ENCODE measurements at places on chromosomes 1 and 21.

DNA sequence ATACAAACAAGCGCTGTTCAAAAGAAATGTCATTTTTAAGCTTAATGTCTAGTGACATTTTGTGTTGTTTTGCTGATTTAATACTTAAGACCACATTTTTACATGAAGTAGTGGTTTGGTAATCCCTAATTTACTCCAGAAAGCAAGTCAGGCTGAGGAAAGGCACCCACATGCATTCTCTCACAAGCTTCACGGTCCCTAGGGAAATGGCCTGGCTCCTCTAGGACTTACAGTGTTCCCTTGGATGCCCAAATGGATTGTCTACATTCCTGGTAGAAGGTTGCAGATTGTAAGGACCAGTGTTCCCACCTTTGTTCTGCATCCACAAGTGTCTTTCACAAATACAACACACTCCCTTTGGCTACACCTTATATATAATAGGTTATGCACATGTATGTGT, 9.5 kb downstream of the GPSM2 start:
- DNase-seq, result no peak

DNA sequence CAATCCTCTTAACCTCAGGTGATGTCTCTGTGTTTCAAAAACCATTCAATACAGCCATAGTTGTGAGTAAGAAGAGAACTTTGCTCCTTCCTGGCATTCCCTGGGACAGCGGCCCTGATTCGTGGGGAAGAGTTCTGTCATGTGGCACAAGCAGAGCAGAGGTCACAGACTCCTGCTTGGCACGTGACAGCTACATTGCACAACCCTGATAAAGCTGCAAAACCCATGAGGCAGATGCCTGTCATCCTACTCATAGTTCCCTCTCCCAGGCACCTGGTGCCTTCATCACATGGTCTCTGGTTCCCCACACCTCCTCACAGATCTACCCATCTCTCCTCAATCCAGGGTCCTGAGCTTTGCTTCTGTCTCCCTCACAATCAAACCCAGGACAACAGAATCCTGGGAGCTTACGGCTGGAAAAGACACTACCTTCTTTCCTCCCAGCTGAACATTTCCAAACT, 70.8 kb downstream of the PLPP3 start:
- no peak for DNase-seq

DNA sequence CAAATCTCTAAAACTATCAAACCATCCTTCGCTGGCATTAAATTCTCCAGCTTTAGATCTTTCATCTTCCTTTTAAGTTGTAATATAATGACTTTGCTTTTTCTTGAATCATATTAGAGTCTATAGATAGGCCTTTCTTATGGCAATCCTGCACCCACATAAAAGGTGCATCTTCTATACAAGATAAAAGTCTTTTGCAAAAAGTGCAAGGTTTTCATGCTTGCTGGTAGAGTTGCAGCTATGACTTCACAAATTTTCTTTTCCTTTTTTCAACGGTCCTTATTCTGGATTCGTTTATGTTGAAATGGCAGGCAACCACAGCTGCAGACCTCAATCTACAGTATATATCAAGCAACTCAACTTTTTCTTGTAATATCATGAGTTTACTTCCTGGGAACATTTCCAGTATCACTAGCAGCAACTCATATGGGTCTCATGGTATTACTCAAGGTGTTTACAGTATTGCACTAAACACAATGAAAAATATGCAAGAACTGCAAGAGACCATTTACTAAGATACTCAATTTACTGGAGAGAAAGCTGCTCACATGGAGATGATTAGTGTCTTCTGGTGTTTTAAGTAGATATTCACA, 22.1 kb downstream of the OMA1 start:
- DNase-seq, result no peak

GRCh38 chr1:74857676-74858075, 124.7 kb downstream of the TYW3 start:
- no peak for DNase-seq

DNA sequence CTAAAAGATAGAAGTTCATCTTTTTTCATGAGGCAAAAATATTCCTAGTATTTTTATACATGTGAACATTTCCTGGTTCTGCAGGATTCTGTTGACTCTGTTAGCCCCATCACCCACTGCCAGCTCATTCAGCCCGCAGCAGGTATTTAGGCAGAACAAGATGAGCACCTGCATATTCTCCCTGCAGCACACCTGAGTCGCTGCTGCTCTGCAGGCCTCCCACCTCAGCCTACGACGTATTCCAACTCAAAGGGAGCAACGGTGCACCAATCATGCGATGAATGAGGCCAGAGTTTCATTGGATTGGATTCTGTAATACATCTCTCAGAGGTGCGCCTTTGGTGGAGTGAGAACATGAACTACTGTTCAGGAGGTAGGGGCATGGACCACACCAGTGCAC, 87.6 kb downstream of the CNIH3 start:
- no peak for DNase-seq

DNA sequence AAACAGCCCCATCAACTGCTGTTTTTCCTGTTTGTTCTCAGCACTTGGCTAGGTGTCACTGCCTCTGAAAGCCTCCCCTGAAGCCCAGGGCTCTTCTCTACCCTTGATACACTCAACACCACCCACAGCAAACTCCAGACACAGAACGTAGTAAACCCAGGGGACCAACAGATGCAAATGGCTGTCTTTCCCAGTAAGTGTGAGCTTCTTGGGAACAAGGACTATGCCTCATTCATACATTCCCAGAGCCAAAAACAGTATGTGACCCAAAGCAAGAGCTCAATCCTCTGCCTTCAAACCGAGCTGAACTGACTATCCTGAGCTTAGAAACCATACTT, 4.4 kb downstream of the LBR start:
- no peak for DNase-seq

DNA sequence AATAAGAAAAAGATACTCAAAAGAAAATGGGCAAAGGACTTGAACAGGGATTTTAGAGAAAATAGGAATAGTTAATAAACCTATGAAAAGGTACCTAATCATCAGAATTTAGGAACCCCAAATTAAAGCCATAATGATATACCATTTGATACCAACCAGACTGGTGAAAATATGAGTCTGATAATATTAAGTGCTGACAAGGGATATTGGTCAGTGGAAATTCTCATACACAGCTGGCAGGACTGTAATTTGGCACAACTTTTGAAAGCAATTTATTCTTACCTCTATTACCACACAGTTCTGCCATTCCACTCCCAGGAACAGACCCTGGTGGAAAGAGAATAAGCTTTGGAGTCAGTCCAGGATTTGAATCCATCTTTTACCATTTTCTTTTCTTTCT, 111.3 kb downstream of the KIF26B start:
- DNase-seq, result no peak

DNA sequence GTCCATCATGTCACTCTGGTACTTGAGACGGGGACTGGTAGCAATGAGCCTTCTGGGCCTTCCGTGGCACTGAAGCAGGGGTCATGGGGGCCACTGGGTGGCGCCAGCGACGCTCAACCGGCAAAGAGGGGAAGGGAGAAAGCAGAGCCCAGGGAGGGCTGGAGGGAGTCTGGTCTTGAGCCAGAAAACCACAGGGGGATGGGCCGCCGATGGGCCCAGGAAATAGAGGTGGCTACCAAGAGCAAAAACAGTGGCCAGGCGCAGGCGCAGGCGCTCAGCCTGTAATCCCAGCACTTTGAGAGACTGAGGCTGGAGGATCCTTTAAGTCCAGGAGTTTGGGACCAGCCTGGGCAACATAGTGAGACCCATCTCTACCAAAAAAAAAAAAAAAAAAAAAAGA, 21.8 kb downstream of the EXOC8 start:
- DNase-seq, result peak; percentile 21

DNA sequence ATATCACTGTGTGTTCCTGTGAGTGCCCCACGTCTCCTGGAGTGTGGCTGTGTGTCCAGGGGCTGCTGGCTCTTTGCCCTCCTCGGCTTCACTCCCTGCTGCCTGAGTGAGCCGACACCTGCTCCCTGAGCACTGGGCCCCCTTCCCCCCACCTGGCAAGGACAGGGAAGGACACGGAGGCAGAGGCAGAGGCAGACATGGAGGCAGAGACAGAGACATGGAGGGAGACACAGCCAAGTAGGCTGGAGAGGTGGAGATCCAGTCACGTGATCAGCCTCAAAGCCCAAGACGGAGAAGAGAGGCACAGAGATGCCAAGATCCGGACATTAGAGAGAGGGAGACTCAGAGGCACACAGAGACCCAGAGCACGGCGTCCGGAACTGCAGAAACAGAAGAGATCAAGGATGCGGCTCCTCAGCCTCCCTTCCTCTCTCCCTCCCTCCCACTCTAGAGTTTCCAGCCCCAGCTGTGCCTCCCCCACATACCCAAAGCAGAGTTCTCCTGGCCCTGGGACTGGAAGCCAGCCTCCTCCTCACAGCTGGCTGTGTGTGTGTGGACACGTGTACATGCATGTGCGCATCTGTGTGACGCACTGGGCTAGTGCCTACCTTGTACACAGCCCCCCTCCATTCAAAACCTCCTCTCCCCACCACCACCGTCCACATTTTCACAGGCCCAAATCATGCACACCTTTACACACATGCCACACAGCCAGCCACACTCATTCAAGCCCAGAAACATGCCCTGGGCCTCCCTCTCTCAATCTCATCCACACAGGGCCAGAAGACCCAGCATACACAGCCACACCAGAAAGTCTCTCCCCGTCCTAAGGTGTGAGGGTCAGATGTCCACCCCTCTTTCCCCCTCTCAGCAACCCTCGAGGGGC, 39.1 kb upstream of the WASF2 start:
- DNase-seq, result no peak

DNA sequence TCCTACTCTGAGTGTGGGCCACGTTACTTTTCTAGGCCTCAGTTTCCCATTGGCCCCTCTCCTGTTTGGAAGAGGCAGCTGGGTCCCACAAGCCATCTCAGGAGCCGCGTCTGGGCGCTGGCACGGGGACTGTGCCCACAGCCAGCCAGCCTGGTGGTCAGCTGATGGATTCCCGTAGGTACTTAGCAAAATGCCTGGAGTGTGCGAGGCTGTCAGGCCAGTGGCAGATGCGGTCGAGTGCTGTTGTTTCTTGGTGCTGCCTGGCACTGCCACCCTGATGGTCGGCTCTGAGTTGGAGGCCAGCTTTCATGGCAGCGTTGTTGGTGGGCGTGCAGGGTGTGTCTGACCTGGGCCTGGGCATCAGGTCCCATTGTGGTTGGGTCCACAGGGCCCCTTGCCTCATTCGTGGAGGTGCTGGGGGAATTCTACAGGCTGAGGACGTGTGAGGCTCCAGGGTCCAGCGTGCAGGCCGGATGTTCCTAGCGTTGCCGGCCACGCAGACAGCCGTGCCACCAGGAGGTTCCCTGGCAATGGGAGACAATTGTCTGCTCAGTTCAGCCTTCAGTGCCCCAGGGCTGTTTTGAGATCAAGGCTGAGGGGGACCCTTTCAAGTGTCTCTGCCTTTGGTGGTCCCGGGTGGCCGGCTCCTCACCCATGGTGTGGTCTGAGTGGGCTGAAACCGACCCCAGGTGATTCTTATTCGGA, 20.9 kb downstream of the SKI start:
- no peak for DNase-seq

GRCh38 chr1:8194481-8195227, 123.3 kb upstream of the SLC45A1 start:
- no peak for DNase-seq

GRCh38 chr21:42061195-42061985, 9.7 kb upstream of the UMODL1 start:
- DNase-seq, result no peak

DNA sequence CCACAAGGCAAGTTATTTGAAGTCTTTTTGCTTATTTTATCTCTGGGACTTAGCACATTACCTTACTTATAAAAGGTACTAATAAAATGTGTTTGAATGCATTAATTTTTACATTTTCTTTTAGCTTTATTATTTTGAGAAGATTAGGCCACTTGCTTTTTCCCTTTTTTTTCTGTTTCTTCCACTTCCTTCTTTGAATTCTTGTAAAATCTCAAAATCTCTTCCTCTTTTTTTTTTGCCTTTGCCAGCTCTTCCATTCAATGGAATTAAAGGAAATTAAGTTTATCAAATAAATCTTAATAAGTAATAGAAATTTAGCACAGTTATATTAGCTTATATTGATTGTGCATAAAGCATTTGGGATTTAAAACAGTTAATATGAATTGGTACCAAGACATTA, 260.9 kb downstream of the SRGAP2C start:
- no peak for DNase-seq

GRCh38 chr1:47190857-47191256, 1.0 kb upstream of the PDZK1IP1 start:
- DNase-seq, result no peak
